ENCODE measurements at places on chromosomes 2 and 18.

- H3K27me3 ChIP-seq = no peaks in the 10 kb centered on the region
- no peak overlapping the region for H3K4me3 ChIP-seq
- no peaks in the 10 kb centered on the region for H3K4me1 ChIP-seq
- H3K27ac ChIP-seq = no peak overlapping the region
Observed at GRCh38 chr18:3806656-3807055, 356.7 kb downstream of the TGIF1 start.

- H3K27me3 ChIP-seq = no peaks in the 10 kb centered on the region
- H3K4me1 ChIP-seq = peaks cover 9% of the 10 kb centered on the region
- DNase-seq = no peak
- H3K27ac ChIP-seq = no peak overlapping the region
Observed at GRCh38 chr2:10661846-10662245, 27.9 kb downstream of the NOL10 start.

DNA sequence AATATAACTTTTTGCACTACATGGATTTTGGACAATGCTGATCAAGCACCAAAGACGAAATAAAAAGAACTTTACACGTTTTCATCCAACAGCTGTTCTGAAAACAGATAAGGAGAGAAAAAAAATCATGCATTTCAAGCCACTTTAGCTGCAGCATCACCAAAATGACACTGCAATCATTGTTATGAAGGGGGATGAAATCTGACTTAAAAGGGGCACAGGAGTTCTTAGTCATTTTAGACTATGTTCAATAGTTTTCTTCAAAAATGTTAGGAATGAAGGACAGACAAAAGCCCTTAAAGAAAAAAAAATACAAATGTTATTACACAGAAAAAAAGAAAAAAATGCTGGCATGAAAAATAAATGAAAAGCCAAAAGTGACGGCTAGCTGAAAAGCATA lies 71.2 kb downstream of the CUL3 start:
- no peak for DNase-seq
- peaks cover 14% of the 10 kb centered on the region for H3K4me1 ChIP-seq
- H3K4me3 ChIP-seq = no peak overlapping the region
- no peaks in the 10 kb centered on the region for H3K36me3 ChIP-seq
- no peak overlapping the region for H3K27ac ChIP-seq

DNA sequence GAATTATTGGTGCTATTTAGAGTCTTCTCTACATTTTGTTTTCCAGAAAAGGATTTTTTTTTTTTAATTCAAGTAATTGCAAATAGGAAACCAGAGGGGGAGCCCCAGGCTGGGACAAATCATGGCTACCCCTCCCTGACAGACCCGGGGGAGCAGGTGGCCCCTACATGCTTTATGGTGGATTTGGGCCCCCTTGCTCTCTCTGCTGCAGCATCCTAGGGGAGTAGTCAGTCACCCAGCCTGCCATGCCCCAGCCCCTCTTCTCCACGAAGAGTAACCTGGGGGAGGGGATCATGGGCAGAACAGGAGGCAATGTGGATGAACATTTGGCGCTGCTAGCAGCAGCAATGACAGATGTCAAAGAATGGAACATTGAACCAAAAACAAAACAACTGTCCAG lies 4.6 kb downstream of the C2orf81 start:
- H3K27ac ChIP-seq = no peak overlapping the region
- DNase-seq = no peak
- no peak overlapping the region for H3K4me3 ChIP-seq
- H3K27me3 ChIP-seq = no peaks in the 10 kb centered on the region
- no peaks in the 10 kb centered on the region for H3K36me3 ChIP-seq

GRCh38 chr18:49100226-49100968 lies 149.6 kb upstream of the SMAD7 start:
- DNase-seq = peak; percentile 42
- peaks cover 22% of the 10 kb centered on the region for H3K4me1 ChIP-seq
- H3K27ac ChIP-seq = peak overlapping the region; percentile 48
- H3K27me3 ChIP-seq = no peaks in the 10 kb centered on the region

DNA sequence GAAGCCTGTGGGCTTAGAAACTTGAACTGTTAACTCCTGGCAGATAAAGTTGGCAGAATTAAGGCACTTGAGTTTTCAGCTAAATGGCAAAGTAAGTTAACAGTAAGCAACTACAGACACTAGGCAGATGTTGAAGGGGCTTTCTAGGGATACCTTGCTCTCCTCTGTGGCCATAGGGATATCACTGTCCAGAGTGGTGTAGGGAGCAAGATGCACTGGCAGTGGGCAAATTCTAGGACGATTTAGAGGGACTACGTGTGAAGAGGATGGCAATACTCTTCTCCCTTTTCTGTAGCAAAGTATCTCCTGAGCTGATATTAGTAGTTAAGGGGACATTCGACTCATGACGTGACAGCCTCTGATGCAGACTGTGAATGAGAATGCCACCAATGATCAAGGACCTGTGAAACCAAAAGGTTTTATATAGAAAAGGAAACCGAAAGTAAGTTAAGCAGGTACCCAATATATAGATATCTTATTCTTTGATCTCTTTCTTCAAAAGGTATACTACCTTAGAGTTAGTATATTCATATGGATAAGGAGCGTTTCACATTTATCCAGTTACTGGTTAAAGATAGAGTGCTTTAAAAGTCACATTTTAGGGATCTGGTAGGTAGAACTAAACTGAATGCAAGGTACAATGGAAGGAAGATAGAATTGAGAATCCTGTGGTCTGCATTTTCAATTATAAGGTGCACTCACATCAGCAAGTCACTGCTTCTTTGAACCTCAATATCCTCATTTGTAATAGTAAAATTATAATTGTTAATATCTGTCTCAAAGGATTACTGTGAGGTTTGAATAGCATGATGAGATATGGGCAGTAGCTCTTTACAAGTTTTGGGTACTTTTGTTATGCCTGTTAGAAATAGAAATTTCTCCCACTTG lies 106.4 kb downstream of the KCNH7 start:
- no peak overlapping the region for H3K27ac ChIP-seq
- no peak overlapping the region for H3K4me3 ChIP-seq
- DNase-seq = no peak
- H3K4me1 ChIP-seq = no peaks in the 10 kb centered on the region
- H3K27me3 ChIP-seq = no peaks in the 10 kb centered on the region

DNA sequence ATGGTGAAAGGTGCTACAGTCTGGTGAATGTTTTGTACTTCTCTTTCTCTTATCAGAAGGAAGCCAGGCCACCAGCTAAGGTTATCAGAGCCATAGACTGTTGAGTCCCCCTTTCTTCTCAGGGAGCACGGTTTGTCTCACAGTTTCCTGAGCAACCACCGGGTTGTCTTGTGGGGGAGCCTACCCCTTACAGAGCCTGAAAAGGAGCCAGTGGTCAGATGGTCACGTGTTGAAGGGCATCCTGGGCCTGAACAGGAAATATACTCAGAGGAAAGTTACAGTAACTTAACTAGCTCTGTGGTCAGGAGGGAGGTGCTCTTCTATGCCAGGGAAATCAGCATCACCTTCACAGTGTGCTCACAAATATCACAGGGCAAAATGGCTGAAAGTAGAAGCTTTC lies 11.6 kb downstream of the CD28 start:
- no peaks in the 10 kb centered on the region for H3K27me3 ChIP-seq
- no peaks in the 10 kb centered on the region for H3K36me3 ChIP-seq
- no peak overlapping the region for H3K4me3 ChIP-seq
- H3K27ac ChIP-seq = no peak overlapping the region
- DNase-seq = no peak
- H3K4me1 ChIP-seq = peaks cover 32% of the 10 kb centered on the region

DNA sequence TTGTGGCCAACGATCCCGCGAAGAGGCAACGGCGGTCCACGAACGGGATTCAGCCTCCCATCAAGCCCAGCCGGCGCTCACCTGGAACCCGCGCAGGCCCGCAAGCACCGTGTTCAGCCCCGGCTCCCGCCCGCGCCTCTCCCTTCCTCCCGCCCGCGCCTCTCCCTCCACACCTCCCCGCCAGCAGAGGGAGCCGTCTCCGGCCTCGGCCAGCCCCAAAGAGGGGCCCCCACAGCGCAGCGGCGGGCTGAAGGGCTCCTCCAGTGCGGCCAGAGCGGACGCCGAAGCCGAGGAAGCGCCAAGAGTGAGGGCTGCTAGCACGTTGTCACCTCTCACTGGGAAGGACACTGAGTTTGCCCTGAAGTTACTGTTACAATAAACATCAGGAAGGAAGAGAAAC lies 55.3 kb upstream of the LAPTM4A start:
- no peaks in the 10 kb centered on the region for H3K36me3 ChIP-seq
- H3K27ac ChIP-seq = no peak overlapping the region
- H3K4me1 ChIP-seq = peaks cover 15% of the 10 kb centered on the region
- DNase-seq = no peak
- no peak overlapping the region for H3K4me3 ChIP-seq
- H3K27me3 ChIP-seq = no peaks in the 10 kb centered on the region

- H3K27ac ChIP-seq = no peak overlapping the region
- H3K4me1 ChIP-seq = no peaks in the 10 kb centered on the region
- no peaks in the 10 kb centered on the region for H3K36me3 ChIP-seq
- DNase-seq = no peak
Observed at GRCh38 chr2:40113272-40113968, 334.4 kb upstream of the THUMPD2 start.
